Stimulated activated CD8-positive, alpha-beta memory T cell treated with anti-CD3 and anti-CD28 coated beads, Interleukin-4, amount 100 ng/mL, for 24 hours (primary cell): ENCODE measurements at places on chromosomes 2 and 18.

DNA sequence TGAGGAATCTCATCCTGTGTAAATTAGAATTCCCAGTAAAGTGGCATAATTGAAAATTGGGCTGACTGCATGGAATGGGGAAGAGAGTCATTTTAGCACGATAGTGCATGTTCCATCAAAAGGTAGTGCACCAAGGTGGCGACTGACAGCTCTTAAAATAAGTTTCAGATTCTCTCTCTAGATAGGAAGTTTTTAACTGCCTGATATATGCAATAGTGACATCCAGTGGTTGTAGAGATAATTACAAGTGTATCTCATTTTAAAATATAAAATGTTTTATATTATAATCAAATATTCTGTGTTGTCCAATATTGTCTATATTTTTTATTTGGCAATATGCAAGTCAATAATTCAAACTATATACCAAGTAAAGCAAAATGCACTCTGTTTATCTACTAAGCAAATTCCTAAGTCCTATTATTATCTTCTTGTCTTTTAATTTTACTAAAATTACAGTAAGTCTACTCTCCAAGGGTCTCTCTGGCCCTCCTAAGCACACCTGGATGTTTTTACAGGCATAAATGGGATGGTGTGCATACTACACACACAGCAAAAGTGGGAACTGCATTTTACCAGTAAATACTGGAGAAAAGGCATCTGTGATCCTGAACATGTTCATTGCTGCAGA lies 397.7 kb upstream of the HNRNPA3 start:
- DNase-seq = no peak

DNA sequence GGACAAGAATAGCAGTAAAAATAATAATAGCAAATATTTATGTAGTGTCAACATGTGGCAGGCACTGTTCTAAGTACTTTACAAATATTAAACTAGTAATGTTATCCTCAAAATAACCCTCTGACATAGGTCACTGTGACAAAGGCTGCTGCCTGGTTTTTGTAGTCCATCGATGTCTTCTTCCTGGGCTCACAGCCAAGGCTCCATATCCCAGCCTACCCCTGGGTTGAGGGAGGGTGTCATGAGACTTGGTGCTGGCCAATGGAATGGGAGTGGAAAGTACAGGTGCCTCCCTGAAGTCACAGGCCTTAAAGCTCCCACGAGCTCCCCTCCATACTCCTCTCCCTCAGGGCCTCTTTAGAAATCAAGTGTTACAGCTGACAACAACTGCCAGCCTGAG lies 159.3 kb downstream of the CYRIA start:
- DNase-seq = no peak

DNA sequence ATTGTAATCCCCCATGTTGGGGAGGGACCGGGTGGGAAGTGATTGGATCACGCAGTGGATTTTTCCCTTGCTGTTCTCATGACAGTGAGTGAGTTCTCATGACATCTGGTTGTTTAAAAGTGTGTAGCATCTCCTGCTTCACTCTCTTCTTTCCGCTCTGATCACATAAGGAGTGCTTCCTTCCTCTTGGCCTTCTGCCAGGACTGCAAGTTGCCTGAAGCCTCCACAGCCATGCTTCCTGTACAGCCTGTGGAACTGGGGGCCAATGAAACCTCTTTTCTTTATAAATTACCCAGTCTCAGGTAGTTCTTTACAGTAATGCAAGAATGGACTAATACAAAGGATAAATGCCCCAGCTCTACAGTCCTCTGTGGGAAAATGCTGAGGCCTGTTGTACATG lies 437.5 kb upstream of the NXPH2 start:
- no peak for DNase-seq

- no peak for DNase-seq
Measured at GRCh38 chr18:58041633-58042032, 2.4 kb upstream of the NEDD4L start.

GRCh38 chr2:98530114-98530513 lies 78.2 kb downstream of the COA5 start:
- no peak for DNase-seq

GRCh38 chr2:207458582-207458981 lies 71.2 kb upstream of the CREB1 start:
- no peak for DNase-seq

- no peak for DNase-seq
Measured at GRCh38 chr2:80001701-80002101, 302.9 kb downstream of the LRRTM1 start.
